ENCODE measurements at places on chromosomes 11 and 22.

GRCh38 chr11:64126796-64127195 lies 39.1 kb downstream of the MACROD1 start:
- no peak for DNase-seq

DNA sequence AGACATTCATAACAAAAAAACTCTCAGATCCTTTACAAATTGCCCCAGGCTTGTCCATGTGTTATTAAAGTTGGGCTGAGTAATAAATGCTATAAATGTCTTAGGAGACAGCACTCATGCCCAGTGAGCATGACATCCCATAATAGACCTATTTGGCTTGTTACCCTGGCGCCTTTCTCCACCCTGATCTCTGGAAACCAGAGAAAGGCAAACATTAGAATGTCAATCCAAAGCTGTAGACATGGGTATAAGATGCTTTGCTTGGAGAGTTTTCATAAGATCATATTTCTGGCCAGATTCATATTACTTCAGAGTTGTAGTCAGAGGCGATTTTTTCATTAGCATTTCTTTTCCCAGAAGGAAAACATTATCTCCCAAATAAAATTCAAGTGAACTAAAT lies 161.3 kb upstream of the UBASH3B start:
- no peak for DNase-seq

- no peak for DNase-seq
Measured at GRCh38 chr11:2314525-2315394, 12.9 kb downstream of the TSPAN32 start.

- no peak for DNase-seq
Measured at GRCh38 chr22:38218661-38219622, 17.1 kb downstream of the MAFF start.

DNA sequence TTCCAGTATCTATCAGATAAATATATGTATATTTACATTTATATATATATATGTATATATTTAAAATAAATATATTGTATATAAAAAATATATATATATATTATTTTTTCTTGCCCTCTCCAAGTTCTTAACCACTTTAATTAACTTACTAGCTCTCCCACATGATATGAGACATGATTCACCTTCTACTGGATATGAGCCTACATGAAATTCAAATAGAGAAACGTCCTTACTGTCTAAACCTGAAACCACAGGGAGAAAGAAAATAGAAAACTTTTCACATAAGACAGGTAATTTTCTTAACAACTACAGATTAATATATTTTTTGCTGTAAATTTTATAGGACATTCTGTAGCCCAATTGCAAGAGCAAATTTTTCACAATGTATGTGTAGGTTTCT lies 391.6 kb downstream of the ETS1 start:
- no peak for DNase-seq

DNA sequence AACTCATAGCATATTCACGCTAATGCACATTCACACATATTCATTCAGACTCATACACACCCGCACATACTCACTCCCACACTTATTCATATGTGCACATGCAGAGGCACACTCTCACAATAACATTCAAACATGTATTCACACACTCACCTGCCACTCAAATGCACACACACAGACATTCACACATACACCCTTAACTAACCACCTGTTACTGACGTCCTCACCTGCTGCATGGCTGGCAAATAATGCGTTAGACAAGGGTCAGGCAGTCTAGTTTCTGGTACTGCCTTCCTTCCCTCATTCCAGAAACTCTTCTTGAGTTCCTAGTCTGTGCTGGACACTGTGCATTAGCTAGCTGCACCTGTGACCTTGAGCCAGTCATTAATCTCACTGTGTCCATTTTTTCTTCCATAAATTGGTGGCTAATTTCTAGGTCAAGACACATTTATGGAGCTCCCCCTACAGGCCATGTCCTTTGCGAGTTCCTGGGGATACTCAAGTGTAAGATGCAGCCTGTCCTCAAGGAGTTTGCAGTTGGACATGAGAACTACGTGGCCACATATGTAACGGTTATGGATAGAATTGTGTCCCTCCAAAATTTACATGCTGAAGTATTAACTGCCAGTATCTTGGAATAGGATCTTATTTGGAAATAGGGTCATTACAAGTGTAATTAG lies 34.5 kb upstream of the SEZ6L start:
- no peak for DNase-seq

- DNase-seq = no peak
Measured at GRCh38 chr11:48142889-48143288, 73.7 kb upstream of the OR4B1 start.

DNA sequence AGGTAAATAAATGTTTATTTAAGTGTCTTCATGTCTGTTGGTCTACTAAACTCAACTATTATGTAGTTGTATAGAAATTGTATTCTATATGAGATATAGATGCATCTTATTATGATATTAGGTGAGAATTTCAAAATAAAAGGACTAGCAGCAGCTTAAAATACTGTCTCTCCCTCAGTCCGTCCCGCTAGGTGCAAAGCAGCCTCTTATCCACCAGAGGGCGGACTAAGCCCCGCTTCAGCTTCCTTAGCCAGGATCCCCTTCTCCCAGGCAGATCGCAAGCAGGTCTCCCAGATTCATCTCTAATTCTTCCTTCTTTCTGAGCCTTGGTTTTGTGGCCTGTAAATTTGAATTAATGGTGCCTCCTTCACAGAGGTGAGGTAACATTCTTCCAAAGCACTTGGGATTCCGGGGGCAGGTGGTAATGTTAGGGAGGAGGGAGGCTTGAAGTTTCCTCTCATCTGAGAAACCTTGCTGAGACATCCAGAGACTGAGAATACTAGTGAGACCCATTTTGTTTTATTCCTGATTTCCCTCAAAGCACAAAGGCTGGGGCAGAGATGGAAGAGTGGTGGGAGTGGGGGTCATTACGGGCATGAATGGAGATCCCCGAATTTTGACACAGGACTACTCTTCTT lies 13.5 kb upstream of the INSC start:
- DNase-seq = no peak

DNA sequence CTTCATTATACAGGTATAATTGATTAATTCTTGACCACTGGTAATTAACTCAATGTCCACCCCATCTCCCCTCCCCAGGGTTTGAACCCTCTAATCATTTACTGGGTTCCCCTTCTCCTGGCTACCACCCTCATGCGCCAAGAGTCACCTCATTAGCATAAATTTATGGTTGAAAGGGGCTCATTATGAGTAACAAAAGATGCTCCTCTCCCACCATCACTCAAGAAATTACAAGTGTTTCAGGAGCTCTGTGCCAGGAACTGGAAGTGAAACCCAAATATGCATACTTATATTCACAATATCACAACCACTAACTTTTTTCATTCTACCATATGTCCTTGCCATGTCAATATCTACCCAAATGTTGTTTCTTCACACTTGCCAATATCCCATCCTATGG lies 7.8 kb upstream of the STIP1 start:
- DNase-seq = no peak

- no peak for DNase-seq
Measured at GRCh38 chr11:11313902-11314692, 39.0 kb downstream of the CSNK2A3 start.

DNA sequence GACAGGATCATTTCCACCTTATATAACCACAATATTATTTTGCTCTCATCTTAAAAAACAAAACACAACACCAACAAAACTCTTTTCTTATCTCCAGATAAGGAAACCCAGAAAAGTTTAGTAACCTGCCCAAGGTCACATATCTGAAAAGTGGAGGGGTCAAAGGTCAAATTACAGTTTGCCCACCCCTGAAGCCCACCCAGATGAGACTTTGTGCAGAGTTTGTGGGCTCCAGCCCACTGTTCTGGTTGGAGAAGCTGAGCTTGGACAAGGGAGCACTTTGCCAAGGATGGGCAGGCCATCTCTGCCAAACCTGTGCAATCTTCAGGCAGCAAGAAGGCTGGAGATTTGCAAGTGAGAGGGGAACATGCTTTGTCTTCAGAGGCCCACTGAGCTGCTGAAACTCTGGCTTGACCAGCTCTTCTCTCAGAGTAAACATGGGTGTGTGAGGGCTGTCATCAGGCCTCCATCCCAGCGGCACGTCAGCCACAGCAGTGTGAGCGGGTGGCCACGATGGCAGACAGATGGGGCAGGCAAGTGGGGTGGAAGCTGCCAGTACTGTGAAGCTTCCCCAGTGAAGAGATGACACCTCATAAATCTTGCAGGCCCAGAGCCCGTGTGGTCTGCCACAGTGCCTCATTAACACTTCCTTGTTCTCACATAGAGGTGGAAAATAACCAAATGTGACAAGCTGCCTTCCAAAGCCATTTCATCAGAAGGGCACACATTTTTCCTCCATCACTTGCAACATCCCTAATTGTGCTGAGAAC lies 111.8 kb downstream of the CCDC81 start:
- DNase-seq = no peak
